ENCODE measurements at places on chromosomes 12 and 14.

DNA sequence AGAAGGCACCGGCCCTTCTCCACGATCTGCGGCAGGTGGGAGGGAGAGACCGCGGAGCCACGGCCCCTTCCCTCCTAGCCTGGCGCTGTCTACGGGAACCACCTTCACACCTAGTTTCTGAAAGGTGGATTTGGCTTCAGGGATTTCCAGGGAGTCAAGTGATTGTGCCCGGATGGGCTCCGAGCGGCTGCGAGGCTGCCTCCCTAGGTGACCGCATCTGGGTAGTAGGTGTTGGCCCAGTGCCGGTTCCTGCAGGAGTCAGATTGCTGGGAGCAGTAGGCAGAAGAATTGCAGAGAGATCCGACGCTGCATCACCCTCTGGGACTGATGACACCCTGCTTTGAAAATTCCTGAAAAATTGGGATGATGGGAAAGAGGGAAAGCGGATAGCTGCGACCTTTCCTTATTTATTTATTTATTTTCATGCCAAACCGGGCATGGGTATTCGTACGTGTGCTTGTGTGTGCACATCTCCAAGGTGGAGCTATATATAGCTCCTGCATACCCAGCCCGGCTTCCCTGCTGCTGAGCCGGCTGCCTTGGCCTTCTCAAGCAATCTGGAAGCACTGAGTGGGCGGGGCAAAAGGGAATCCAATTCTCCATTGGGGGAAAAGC lies 1.1 kb downstream of the CNTN1 start:
- no peak for DNase-seq

- DNase-seq: peak; percentile 13
These were observed 220.5 kb upstream of the PRICKLE1 start for GRCh38 chr12:42810006-42810405.

GRCh38 chr12:56953314-56953713 lies 4.1 kb downstream of the RDH16 start:
- no peak for DNase-seq

DNA sequence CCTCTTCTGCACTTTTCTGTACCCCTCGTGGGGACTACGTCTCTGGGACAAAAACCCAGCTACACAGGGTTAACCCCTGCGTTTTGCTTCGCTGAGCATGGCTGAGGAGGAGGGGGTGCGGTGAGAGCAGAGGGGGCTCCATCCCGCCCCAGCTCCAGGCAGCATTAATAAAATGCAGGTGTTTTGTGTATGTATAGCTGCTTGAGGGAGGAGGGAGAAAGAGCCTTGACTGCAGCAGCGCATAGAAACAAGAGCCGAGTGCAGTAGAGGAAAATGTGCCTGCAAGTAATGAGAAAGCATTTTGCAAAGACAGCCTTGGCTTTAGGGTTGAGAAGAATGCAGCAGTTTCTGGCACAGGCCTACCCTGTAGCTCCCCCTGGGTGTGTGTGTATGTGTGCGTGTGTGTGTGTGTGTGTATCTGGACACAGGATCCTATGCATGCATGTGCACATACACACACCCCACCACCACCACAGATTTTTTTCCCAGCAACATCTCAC lies 103.9 kb downstream of the ZFP36L1 start:
- DNase-seq: peak; percentile 83

DNA sequence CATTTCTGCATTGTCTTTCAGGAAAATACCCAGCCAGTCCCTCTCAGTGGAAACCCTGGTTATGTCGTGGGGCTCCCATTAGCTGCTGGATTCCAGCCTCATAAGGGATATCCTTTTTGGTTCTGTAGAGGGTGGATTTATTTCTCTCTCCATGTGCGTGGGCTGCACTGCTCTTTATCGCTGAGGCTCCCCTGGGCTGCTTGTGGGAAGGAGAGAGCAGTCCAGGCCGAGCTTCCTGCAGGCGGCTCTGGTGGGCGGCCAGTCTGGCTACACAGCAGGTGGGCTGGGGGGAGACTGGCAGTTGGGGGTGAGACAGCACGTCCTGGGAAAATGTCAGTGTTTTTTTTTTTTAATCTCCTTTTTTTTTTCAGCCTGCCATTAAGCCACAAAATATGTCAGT lies 27.6 kb downstream of the TCTN1 start:
- peak; percentile 38 for DNase-seq

DNA sequence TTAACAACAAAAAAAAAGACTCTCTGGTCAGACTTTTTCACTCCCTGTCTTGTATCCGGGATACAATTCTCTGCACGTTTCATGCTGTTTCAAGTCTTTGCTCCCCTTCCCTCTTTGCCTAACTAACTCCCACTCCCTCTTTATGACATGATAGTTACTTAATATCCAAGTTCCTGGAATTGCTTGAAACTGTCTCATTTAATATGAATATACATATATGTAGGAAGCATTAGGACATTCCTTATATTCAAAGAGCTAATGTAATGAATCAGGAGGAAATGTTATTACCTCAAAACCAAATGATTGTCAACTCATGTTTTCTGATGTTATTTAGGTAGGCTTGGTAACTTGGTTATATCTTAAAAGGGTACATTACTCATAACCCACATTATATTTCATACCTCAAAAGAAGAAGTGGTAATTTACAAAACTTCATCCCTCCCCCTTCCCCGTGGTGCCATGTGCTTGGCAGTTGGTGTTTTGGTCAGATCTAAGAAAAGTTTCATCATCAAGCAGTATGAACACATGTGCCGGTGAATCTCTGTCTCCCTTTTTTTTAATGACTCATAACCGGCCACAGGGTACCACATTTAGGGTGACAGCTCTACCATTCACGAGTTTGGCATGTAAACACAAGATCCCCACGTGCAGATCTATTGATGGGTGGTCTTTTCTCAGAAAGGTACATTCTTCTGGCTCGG lies 56.5 kb downstream of the HCAR2 start:
- DNase-seq: peak; percentile 90

DNA sequence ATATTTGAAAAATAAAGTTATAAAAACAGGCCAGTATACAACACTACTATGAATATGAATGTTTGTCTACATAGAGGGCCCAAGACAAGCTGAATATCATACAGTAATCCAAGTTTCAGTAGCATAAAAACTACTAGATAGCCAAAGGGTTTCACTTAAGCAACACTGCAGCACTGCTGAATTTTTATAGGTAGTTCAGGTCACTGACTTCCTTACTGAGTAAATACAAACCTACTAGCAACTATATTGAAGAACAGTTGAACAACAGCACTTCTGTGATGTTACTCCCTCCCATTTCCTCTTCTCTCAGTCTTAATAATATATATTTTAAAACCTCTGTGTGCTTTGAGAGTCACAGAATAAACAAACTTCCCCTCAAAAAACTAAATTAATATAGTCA lies 42.7 kb downstream of the GTF2A1 start:
- DNase-seq: no peak

- no peak for DNase-seq
These were observed 11.9 kb upstream of the TSPAN9 start for GRCh38 chr12:3065300-3065699.

- peak; percentile 84 for DNase-seq
These were observed 62.7 kb downstream of the GALNT4 start for GRCh38 chr12:89461649-89462612.

DNA sequence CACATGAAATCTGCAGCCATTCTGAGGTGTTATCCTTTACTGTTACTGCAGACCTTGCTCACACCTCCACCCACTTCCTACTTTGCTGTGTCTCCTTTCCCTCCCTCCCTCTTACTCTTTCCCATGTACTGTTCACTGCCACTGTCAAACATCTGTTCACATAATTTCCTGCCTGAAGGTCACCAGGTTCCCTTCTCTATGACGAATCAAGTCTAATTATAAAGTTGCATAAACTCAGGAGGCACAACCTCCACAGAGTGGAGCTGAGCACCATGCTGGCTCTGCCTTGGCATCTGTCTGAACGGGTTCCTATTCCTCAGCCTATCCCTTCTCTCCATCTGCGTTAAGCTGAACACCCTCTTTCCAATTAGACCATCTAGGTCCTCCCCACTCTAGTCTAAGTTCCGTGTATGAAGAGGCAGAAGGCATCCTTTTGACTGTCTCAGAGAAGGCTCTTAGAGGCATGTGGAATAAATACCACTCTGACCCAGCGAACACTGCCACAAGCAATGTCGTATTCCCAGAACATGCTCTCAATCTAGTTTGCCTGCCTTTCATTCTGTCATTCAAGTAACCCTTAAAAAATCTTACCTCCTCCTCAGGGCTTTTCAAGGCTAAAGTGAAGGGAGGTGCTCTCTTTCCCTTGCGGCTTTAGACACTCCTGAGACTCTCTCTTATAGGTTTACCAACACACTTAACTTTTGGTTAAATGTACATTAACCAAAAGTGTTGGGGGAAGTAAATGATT lies 48.7 kb downstream of the ACADS start:
- no peak for DNase-seq

GRCh38 chr12:18805516-18806248 lies 67.8 kb downstream of the CAPZA3 start:
- DNase-seq: no peak

DNA sequence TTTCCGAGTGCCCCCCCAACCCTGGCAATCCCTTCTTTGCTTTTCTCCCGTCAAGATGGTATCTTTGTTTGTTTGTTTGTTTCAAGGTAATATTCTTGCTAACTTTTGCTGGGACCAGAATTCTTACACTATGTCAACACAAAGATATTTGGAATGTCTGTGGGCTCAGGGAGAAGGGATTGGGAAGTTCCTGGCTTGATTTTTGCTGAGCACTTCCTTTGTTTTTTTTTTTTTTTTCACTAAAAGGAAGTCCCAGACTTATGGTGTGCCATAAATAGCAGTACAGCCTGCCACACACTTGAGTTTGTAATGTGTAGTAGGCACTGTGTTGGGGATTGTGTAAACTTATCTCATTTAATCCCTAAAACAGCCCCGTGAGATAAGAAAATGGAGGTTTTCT lies 11.2 kb upstream of the RNU6-7 start:
- DNase-seq: no peak

- peak; percentile 77 for DNase-seq
These were observed 87.5 kb downstream of the EPS8 start for GRCh38 chr12:15701631-15702156.

- peak; percentile 84 for DNase-seq
These were observed 840 bp downstream of the SIX4 start for GRCh38 chr14:60723116-60723906.

- peak; percentile 71 for DNase-seq
These were observed 11.4 kb downstream of the MANSC1 start for GRCh38 chr12:12338527-12339168.

GRCh38 chr12:122021193-122021821 lies 377 bp upstream of the BCL7A start:
- peak; percentile 18 for DNase-seq

GRCh38 chr12:93022603-93023340 lies 93.7 kb upstream of the EEA1 start:
- peak; percentile 45 for DNase-seq

- DNase-seq: no peak
These were observed 70.6 kb upstream of the SYT1 start for GRCh38 chr12:78793982-78794381.

GRCh38 chr14:104486222-104486923 lies 93.2 kb upstream of the C14orf180 start:
- no peak for DNase-seq

- no peak for DNase-seq
These were observed 853 bp downstream of the TTC9 start for GRCh38 chr14:70642303-70643235.

GRCh38 chr14:85617791-85618190 lies 87.8 kb downstream of the FLRT2 start:
- DNase-seq: no peak

DNA sequence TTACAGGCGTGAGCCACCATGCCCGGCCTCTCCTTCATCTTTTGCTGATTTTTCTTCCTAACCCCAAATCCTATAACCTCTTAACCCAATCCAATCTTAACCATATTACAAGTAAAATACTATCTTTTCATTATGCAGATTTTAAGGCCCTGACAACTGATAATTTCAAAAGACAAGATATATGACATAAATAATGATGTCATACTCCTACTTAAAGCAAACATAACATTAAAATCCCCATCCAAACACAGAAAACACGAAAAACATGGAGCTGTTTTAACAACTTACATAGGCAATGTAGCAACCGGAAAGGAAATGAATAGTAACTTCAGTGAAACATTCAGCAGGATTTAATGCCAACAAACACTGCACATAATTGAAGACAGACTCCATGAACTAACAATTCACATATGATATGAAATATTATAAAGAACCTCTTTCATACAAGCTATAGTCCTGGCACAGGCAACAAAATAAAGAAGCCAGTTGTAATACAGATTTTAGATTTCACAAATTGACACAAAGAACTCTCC lies 21.5 kb downstream of the USP44 start:
- peak; percentile 32 for DNase-seq

Measured in iris pigment epithelial cell (primary cell).